ENCODE measurements at places on chromosomes 13 and 19. TPM values are rescaled to one million over a fixed set of nuclear protein-coding genes. Genes with fewer than 3 reads are reported as not detected.

GRCh38 chr19:41922585-41922984 is 5.7 kb downstream of the ERFL start:
- no peak for DNase-seq

DNA sequence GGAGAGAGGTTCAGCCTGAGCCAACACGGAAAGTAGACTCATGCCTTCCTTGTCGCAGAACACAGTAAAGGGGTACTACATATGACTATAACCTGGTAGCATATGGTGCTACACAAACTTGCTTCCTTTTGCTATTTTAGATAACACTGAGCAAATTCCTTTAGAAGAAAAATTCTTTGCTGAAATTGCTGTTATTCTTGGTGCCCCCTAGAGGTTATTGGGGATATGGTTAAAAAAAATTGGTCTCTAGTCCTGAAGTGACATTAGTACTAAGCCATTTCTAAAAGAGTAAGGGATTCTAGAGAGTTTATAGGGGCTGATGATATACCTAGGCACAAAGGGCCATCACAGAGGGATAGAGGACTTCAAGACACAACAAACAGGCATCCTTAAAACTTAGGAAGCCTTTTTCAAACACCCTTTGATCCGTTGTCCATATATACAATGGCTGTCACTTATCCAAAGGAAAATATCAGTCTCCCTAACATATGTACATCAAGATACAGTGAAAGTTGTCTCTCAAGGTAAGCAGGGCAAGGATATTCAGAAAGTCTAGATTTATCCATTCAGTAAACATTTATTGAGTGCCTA is 13.9 kb upstream of the HS6ST3 start:
- no peak for DNase-seq

DNA sequence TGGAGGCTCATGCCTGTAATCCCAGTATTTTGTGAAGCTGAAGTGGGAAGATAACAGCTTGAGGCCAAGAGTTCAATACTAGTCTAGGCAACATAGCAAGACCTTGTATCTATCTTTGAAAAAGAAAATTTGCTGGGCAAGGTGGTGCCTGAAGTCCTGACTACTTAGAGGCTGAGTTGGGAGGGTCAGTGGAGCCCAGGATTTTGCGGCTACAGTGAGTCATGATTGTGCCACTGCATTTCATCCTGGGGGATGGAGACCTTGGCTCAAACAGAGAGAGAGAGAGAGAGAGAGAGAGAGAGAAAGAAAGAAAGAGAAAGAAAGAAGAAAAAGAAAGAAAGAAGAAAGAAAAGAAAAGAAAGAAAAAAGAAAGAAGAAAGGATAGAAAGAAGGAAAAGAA is 1872.3 kb upstream of the PCDH20 start:
- DNase-seq = no peak

DNA sequence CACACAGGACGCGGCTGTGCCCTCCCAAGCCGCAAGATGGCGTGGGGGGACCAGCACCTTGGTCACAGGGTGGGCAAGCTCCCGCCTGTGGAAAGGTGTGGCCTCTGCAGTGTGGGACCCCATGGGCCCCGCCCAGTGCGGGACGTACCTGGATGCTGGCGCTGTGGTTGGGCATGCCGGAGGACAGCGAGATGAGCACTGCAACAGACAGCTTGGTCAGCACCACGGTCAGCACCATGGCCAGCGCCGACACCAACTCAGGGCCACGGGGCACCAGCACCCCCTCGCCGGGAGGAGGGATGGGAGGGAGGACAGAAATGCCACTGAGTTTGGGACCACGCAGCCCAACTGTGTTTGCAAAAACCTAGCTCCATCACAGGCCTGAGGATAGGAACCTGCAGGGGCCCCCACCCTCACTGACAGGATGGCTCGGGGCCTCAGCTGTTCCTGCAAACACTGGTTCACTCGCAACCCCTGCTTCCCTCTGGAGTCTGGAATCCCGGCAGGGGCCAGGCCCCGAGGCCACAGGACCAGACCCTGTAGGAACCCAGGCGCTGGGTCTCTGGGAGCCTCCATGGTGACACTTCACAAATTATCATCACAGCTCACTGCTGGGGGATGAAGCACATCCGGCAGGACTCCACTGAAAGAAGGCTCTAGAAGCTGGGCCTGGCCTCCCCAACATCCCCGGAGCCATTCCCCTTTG is 27.1 kb downstream of the IZUMO4 start:
- no peak for DNase-seq

DNA sequence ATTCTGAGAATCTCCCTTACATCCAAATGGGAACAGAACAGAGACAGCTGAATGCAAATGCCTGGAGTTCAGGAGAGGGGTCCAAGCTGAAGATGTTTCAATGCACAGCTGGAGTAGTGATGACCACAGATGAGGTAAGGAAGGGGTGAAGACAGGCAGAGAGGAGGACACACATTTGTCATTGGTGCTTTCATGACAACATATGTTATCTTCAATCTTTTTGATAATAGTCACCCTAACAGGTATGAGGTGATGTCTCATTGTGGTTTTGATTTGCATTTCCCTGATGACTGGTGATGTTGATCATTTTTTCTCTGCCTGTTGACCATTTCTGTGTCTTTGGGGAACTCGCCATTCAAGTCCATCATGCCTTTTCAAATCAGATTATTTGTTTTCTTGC is 19.2 kb downstream of the SIGLEC7 start:
- DNase-seq = no peak

- no peak for DNase-seq
Observed at GRCh38 chr13:76944456-76944855, 3.9 kb upstream of the ACOD1 start.

Gene ZNF530
- total RNA-seq = 3.6 TPM

Gene FAM216B
- total RNA-seq = not detected

Gene MEF2B
- not detected for total RNA-seq

Gene CEACAM20
- total RNA-seq = not detected

Measured in sigmoid colon (tissue), 7 donors.